ENCODE measurements at places on chromosomes 7 and 10.

GRCh38 chr10:121926671-121927317 is 1.0 kb downstream of the ATE1 start:
- peak; percentile 54 for DNase-seq

- DNase-seq = no peak
Observed at GRCh38 chr10:115050375-115051010, 42.7 kb upstream of the ATRNL1 start.

- peak; percentile 54 for DNase-seq
Observed at GRCh38 chr7:116331020-116331419, 120.7 kb downstream of the TES start.

- DNase-seq = no peak
Observed at GRCh38 chr7:7569615-7570014, 2.9 kb downstream of the MIOS start.

- DNase-seq = no peak
Observed at GRCh38 chr10:17226891-17227303, 1.1 kb upstream of the VIM start.
